Renal pelvis (tissue), 12 donors: ENCODE measurements at places on chromosomes 13 and 19. TPM values are rescaled to one million over a fixed set of nuclear protein-coding genes. Genes with fewer than 3 reads are reported as not detected.
A peak's percentile ranks its signal among the peaks of the same experiment; 100 is the strongest.

DNA sequence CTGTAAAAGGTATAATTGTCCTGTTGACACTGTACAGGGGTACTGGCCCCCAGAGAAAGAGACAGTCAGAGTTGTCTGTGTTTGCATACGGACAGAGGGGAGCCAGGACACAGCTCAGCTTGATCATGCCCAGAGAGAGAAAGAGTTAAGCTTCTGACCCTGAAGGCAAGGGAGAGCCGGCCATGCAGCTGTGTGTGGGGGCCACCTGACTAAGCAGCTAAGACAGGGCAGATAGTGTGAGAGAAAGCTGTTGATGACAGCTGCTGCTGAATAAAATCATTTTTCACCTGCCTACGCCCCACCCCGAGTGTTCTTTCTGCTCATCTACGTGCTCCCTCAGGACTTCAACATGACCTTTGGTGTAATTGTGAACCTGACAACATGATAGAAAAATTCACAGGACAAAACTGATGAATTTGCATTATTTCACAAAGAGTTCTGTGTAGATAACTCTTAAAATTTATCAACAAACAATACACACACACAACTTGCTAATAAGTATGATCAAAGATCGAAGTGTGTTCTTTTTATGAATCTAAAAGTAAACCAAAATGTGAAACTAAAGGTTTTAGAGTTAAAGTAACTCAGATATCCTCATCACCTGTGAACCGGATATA, 1294.3 kb upstream of the ATXN8OS start:
- no peak for DNase-seq

DNA sequence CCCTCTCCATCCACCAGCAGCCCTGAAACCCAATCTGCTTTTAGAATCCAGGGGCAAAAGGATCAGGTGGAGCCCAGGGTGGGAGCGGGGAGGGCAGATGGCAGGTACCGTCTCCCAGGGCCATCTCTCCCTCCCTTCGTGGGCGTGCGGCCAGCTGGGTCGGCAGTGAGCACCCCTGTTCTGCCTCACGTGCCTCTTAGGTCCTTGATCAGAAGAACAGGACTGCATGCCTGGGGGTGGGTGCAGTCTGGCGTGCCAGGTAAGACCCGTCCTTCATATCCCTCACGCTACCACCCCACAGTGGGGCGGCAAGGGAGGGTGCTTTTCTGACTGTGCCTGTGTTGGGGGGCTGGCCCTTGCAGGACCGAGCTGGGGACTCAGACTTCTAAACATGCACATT, 2.0 kb downstream of the SLC8A2 start:
- no peak for DNase-seq

- no peak for DNase-seq
Measured at GRCh38 chr19:3368848-3369336, 2.5 kb downstream of the NFIC start.

DNA sequence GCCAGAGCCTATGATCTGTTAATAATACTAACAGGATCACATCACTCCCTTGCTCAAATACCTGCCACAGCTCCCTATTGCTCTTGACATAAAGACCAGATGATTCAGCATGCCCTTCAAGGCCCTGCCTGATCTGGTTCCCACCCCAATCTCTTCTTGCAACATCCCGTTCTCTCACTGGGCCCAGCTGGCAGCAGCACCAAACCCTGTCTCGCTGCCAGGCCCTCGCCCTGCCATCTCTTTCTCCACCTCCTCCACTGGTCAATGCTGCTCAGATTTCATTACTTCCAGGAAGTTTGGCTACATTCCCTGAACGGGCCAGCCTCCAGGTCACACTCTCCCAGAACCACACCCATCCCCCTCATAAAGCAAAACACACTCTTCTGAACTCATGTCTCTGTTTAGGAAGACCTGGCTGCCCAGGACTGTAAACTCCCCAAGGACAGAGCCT, 8.6 kb upstream of the BCAT2 start:
- no peak for DNase-seq

DNA sequence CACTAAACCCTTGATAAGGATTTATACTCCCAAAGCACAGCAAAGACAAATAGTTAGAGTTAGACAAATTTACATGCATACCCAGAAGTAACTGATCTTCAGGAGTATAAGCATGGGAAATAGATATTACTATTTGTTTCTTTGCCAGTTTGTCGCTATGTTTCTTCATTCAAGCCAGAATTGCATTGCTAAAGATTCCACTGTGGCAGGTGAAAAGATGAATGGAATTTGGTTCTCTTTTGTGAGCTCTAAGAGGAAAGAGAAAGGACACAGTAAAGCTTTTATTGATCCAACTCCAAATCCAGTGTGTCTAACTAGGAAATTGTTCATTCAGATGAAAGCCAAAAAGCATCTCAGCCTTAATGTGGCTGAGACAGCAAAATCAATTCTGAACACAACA, 292.3 kb upstream of the SPRY2 start:
- DNase-seq = no peak

ZNF835 gene
- polyA plus RNA-seq = 5.3 TPM

- DNase-seq = peak; percentile 79
Measured at GRCh38 chr13:113209336-113209758, at the start of gene CUL4A. TSS of gene CUL4A (plus strand) at chr13:113209613. CDS start at chr13:113209628, 15 bp downstream.

DNA sequence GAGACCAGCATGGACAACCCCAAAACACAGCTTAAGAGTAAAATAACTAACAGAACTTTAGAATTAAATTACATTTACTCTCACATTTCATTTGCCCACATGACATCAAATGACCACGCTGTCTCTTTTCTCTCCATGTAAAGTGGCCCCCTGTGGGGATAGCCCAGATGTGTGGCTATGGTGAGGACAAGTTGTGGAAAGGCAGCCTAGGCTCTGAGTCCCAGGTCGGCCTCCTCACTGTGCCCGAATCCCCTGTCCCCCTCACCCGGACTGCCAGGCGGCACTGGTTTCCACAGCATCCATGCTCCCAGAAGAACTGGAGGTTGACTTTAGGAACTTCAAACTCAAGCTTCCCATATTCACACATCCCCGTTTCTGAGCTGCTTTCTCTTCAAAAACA, 111.8 kb upstream of the UQCRFS1 start:
- no peak for DNase-seq

TTC9B gene
- polyA plus RNA-seq = 0.10 TPM

DNA sequence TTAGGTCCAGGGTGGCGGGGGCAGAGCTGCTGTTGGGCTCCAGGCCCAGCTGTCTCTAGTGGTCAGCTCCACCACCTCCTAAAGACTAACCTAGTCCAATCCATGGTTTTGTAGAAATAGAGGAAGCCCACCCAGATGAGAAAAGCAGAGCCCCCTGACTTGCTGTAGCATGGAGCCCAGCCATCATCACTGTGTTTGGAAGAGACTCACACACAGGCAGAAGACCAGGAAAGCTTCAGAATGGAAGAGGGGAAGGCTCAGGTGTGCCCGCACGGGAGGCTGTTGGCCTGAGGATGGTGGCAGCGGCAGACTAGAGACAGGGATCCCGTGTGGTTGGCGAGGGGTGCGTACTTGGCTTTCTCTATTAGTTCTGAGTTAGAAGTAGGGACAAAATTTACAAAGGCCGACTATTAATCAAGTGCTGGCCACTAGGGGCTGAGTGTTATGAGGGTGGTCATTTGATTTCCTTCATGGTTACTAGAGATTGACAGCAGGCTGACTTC, 193.2 kb upstream of the SOX1 start:
- DNase-seq = no peak

- no peak for DNase-seq
Measured at GRCh38 chr19:47503826-47504150, 11.1 kb downstream of the NAPA start.

DNA sequence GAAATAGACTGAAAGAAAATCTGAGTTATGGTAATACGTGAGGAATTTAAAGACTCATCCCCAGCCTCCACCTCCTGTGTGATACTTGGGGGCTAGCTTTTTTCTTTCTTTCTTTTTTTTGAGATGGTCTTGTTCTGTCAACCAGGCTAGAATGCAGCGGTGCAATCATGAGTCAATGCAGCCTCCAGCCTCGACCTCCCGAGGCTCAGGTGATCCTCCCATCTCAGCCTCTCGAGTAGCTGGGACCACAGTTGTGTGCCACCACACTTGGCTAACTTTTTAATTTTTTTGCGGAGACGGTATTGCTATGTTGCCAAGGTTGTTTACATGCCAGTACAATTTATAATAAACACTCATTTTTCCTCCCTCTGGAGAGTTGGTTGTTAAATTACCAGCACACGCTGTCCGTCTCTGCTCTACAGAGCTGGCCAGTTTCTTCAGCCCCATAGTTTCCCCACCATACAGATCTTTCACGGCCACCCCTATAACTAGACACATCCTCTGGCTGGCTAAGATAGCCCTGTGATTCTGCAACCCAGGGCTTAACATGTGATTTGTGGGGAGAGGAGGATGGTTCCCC, 4.8 kb downstream of the TNFSF9 start:
- no peak for DNase-seq

GRCh38 chr13:108878732-108879131, 249.3 kb downstream of the MYO16 start:
- DNase-seq = no peak

DNA sequence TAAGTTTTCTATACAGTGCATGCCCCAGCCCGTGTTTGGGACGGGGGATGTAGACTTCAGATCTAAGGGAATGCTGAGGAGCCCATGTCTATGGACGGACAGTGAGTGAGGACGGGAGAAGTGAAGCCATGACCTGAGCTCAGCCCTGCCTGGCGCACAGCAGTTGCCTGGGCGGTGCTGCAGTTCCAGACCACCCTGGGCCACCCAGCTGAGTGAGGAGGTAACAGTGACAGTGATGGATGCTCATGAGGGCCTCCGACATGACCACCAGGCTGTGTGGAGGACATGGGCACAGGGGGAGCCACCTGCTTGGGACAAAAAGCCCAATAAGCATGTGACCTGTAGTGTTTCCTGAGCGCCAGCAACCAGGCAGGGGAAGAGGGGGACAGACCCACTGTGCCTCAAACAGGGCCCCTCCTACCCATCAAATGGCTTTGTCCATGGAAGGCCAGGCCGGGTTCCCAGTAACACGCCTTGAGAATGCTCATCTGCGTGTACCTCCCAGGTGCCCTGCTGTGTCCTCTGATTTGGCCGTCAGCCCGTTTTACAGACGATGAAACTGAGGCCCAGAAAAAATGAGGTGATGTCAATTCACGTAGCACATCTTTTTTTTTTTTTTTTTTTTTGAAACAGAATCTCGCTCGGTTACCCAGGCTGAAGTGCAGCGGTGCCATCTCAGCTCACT, 22.6 kb downstream of the NOSIP start:
- no peak for DNase-seq

GRCh38 chr19:7925171-7925851, 624 bp downstream of the CTXN1 start:
- DNase-seq = peak; percentile 82

POU2F2 gene
- polyA plus RNA-seq = 1.2 TPM

DNA sequence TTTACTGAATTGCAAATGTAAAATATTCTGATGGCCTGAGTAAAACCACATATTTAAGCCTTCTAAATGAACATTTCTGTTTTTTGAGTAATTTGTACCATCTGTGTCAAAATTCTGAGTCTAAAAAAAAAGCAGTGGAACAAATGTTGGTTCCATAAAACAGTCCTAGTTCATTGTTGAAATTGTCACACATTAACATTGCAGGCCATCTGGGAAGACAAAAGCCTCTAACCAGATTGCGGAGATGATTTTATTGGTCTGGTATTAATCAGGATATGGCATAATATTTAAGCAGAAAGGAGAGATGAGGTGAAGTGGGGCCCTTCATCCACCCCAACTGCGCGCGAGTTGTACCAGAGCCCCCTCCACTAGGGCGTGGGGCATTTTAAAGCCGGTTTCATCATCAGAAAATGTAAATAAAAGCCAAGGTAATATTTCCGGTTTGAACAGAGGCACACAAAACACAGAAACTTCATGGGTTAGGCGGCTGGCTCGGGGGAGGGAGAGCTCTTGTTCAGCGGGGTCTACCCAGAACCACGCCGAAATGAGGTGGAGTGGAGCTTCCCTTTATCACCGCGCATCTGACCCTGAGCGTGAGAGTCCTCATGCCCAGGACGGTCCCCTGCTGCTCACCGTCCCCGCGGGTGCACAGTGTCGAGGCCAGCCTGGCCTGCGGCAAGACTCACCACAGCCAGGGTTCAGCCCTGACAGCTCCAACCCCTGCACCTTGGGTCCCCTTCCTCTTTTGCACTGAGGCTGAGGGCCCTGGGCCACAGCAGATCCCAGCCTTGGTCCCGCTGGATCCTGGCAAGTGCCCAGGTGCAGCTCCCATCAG, 169.2 kb downstream of the URI1 start:
- no peak for DNase-seq

ERICH6B gene
- 3.0 TPM for polyA plus RNA-seq

DGKH gene
- polyA plus RNA-seq = 10.1 TPM

DNA sequence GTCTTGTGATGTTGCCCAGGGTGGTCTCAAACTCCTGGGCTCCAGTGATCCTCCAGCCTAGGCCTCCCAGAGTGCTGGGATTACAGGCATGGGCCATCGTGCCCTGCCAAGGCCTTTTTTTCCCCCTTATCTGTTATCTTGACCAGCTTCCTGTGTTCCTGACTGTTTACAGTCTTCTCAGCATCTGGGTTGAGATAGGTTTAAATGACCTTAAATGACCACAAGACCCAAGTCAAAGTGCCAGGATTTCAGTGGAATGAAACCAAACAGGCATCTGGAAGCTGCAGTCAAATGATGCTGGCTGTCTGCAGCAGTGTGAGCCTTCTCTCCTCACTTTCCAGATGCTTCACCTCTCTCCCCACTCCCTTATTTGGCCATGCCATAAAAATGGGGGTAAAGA, 114.2 kb upstream of the CLDN10 start:
- DNase-seq = no peak

GRCh38 chr19:44890366-44891015, 563 bp upstream of the TOMM40 start:
- DNase-seq = peak; percentile 98

DNA sequence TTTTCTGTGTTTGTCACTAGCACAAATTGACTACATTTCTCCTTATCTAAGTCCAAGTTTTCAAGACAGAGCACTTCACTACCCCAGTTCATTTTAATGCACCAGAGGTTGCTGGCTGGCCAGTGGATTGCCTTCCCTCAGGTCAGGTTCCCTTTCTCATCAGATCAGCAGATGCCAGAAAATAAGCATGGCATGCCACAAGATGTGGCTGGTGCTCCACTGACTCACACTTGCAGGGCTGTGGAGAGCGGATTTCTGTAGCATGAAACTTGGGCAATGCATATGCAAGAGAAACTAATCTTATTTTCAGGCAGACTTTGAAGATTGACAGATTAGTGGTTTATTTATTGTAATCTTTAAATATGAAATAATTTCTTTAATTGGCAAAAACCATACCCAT, 79.5 kb downstream of the RUBCNL start:
- DNase-seq = no peak

BCL2L12 gene
- 39.6 TPM for polyA plus RNA-seq

ZNF382 gene
- polyA plus RNA-seq = 12.0 TPM

- DNase-seq = no peak
Measured at GRCh38 chr13:47112903-47113299, 216.0 kb upstream of the HTR2A start.

MICU2 gene
- 98.1 TPM for polyA plus RNA-seq
